T-helper 17 cell (primary cell): ENCODE measurements at places on chromosomes 4 and X.

GRCh38 chr4:18398661-18399060, 377.1 kb upstream of the LCORL start:
- DNase-seq: no peak

GRCh38 chr4:61336916-61337315, 136.8 kb downstream of the ADGRL3 start:
- no peak for DNase-seq

- DNase-seq: no peak
These were observed 37.3 kb upstream of the STAG2 start for GRCh38 chrX:123924186-123924585.

GRCh38 chr4:3765271-3766035, 732 bp upstream of the ADRA2C start:
- DNase-seq: no peak

GRCh38 chr4:104592183-104592582, 97.5 kb upstream of the CXXC4 start:
- no peak for DNase-seq

DNA sequence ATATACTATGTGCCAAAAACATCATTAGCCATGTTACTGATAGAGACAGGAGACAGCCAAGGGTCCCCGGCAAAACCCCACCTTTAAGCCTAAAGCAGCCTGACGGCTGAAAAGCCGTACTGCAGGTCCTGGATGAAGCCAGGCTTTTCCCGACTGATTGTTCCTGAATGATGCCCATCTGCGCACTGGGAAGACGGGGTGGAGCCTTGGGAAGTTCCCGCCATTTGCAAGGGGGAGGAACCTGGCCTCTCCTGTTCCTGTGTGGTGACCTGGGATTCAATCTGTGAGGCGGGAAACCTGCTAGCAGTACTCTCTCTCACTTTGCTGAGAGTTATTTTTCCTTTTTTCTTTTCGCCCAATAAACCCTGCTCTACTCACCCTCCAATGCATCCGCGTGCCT, 15.1 kb upstream of the CAMK2D start:
- no peak for DNase-seq

GRCh38 chr4:72318421-72319170, 250.4 kb downstream of the ADAMTS3 start:
- no peak for DNase-seq

GRCh38 chr4:31375936-31376335, 655.8 kb downstream of the PCDH7 start:
- no peak for DNase-seq

DNA sequence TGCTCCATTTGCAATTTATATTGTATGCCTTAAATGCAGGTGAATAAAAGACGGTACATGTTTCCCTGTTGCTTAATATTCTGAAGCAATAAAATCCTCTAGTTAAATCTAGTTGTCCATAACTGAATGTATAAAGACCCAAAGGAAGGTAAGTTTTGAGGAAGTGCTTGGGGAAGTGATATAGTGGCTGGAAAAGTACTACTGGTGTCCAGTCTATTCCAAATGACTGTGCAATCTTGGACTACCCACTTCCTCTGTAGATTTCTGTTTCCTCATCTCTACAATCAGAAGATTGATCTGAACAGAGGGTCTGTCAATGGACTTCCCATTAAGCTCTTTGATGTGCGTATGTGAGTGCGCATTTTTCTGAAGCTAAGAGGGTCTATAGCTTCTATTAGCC, 17.0 kb downstream of the SNCA start:
- no peak for DNase-seq

DNA sequence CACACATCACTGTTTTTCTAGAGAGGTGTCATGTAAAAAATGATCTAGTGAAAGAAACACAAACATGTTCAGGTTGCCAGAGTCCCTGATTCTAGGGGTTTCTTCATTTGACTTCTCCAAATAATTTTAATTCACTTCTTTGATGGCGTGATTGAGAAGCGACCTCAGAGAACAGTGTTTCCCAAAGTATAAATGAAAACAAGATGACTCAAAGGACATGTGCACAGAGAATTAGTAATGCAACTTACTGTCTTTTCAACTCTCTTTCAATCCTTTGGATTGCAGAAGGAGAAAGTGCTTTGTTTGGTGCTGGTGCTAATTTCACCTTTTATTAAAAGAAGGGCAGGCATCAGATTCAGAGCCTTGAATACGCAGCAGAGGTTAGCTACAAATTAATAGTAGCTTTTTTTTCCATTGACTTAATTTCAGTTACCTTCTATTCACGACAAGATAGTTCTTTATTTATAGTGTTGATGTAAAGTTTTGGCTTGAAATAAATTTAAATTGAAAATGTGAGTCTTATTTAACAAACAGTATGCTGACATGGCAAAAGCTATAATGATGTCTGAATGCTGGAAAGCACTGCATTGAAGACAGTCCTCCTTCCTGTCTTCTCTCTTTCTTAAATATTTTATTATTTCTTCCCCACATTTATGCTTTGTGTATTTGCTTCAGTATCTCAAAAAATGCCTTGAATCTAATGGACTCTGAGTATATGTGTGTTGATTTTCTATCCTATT, 85.1 kb downstream of the SLC10A7 start:
- DNase-seq: no peak

DNA sequence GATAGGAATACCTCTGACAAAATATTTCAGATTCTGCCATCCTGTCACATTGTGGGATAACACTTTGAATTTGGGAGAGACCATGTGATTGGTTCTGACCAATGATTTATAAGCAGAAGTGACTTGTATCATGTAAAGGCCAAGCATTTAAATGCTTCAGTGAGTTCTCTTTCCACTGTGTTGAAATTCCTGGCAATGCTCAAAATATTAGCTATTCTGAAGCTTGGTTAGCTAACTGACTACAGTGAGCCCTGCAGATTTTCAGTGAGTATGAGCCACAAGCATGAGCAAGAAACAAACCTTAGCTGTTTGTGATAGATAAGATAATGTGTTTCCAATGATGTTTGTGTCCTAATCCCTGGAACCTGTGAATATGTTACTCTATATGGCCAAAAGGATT, 562.8 kb upstream of the AADAT start:
- DNase-seq: no peak

DNA sequence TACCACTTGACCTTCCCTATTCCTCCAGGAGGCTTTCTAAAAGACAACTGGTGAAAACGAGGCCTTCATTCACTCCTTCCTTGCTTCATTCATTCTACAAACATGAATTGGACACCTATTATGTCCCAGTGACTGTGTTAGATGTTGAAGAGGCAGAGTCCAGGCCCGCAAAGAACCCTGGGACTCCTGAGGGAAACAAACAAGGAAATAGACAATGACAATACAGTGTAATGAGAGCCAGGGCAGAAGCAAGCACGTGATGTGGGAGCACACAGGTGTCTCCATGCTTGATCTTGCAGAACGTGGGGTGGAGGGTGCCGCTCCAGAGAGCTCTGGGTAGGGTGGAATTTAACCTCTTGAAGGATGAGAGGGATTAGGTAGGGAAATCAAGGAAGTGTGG, 137.6 kb upstream of the KLF3 start:
- DNase-seq: no peak

DNA sequence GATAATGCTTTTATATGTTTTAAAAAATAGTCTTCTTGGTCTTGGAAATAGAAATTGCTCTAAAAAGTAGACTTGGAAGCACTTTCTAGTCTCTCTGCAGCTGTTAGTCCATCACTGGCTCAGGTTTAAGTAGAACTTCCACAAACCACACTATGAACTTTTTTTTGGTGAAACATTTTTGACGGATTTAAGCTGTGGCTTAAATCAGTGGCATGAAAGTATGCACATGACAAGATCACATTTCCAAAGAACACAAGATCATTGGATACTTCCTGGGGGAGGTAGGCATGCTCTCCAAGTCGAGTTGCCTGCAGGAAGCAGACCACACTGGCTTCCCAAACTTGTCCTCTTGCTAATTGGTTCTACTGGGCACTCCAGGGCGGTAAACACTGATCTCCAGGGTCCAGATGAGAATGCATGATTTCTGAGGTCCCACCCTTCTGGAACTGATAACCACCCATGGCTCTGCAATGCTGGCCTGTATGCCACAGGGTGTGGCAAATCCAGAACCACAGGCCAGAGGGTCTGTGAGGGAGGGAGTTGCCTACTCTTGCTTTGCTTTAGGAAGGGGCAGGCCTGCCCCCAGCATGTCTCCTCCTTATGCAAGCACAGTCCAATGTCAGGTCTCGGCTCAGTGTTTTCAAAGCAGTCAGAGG, 331.9 kb upstream of the SFRP2 start:
- no peak for DNase-seq

DNA sequence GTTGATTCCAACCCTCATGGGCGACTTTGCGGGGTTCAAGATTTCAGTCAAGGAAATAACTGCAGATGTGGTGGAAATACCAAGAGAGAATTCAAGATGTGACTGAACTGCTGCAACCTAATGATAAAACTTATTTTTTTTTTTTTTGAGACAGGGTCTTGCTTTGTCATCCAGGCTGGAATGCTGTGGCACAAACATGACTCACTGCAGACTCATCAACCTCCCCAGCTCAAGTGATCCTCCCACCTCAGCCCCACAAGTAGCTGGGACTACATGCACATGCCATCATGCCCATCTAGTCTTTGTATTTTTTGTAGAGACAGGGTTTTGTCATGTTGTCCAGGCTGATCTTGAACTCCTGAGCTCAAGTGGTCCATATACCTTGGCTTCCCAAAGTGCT, 19.5 kb upstream of the WDFY3 start:
- no peak for DNase-seq

GRCh38 chr4:71472946-71473345, 134.1 kb downstream of the SLC4A4 start:
- DNase-seq: no peak

- DNase-seq: no peak
These were observed at the start of gene SLC49A3 for GRCh38 chr4:688854-689681. Gene SLC49A3, minus strand, starts transcription at chr4:689151. Its CDS starts 24 bp downstream, at chr4:689127.

GRCh38 chr4:108570993-108571569, 49.3 kb upstream of the RPL34 start:
- DNase-seq: no peak

GRCh38 chrX:56986138-56986537, 9.2 kb downstream of the SPIN3 start:
- no peak for DNase-seq

GRCh38 chr4:185296665-185297460, 87.5 kb downstream of the SNX25 start:
- no peak for DNase-seq

GRCh38 chrX:17242470-17242869, 132.5 kb upstream of the NHS start:
- no peak for DNase-seq

DNA sequence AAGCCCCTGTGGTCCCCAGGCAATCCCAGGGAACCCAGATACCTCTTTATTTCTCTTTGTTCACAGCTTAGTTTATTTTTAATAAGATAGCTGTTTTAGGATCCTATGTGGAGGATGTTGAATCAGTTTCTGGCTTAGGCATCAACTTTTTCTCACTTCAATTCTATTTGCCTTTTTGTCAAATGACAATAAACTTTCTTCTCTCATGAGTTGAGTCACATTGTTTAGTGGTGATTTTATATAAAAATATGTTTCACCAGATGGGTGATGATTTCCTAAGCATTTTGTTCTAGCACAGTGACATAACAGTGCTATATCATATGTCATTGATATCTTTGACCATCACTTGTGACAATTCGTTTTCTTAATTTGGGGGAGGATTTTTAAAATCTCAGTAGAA, 198.1 kb upstream of the PUDP start:
- no peak for DNase-seq

DNA sequence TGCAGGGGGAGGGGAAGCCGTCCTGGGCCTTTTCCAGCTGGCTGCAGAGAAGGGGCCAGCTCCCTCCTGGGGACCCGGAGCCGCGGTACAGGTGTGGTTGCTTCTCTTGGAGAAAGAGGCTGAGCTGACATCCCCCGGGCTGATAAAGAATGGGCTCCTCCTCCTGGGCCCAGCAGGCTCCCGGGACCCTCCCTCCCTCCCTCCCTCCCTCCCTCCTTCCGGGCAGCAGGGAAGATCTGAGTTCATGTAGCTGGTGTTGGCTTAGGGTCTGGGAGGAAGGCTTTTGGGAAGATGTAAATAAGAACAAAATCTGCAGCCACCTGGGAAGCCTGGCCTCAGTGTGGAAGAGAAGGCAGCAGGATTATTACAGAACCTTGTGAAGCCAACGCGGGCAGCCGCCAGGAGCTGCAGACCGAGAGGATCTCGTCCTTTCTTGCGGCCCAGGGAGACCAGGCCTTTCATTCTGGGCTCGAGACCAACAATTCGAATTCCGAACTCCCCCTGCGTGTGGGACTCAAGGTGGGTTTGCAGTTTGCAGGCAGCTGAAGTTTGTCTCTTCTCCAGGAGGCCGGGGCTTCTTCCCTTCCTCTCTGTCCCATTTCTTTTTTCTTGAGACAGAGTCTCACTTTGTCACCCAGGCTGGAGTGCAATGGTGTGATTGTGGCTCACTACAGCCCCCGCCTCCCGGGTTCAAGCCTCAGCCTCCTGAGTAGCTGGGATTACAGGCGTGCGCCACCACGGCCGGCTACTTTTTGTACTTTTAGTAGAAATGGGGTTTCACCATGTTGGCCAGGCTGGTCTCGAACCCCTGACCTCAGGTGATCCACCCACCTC, at the start of gene PLCXD1:
Gene PLCXD1 (plus strand): TSS at position 216 of the 834 bp plus-strand sequence. CDS start 2,807 bp downstream, outside the sequence.
- DNase-seq: no peak

GRCh38 chr4:81789741-81790399, 318.2 kb upstream of the RASGEF1B start:
- DNase-seq: no peak

DNA sequence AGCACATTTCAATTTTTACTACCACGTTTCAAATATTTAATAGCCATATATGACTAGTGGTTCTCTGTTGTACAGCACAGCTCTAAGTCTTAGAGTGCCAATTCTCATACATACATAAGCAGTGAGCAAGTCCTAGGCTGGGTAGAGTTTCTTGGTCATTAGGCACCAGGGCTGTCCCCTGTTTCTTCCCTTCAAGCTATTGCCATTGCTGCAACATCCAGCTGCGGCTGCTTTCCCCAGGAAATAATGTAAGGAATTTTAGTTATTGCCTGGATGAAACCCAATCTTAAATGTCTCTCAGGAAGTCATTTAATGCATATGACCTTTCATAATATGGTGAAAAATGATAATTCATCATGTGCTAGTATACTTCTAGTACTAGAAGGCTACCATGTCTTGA, 74.1 kb upstream of the PPP3CA start:
- DNase-seq: no peak

DNA sequence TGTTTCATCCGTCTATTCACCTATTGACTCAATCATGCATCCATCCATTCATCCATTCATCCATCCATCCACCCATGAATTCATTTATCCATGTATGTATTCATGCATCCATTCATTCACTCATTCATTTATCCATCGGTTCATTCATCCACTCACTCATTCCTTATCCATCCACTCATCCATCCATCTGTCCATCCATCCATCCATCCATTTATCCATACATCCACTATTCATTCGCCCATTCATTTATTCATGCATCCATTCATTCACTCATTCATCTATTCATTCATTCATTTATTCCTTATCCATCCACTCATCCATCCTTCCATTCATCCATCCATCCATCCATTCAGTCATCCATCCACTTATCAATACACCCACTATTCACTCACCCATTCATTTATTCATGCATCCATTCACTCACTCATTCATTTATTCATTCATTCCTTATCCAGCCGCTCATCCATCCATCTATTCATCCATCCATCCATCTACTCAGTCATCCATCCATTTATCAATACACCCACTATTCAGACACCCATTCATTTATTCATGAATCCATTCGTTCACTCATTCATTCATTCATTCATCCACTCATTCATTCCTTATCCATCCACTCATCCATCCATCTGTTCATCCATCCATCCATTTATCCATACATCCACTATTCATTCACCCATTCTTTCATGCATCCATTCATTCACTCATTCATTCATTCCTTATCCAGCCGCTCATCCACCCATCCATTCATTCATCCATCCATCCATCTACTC, 11.2 kb downstream of the P2RY8 start:
- DNase-seq: no peak
